Smooth muscle cell of the brain vasculature (primary cell): ENCODE measurements at places on chromosomes 1 and 21.

DNA sequence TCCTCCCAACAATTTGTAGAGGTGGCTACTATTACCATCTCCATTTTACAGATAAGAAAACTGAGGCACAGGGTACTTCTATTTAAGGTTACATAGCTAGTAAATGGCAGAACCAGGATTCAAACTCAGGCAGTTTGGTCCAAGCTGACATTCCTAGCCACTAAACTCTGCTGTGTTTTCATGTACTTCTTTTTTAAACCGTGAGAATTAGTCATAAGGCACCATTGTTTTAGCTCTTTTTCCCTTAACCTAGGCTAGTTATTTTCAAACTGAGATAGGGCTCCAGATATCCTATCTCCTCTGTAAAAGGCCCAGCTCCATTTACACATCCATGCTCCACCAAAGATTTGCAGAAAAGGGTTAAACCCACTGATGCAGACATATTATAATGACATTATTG is 92.9 kb downstream of the PTPN14 start:
- no peak for DNase-seq

- no peak for DNase-seq
Measured at GRCh38 chr1:30684881-30685795, 38.2 kb downstream of the MATN1 start.

GRCh38 chr1:91755702-91756287 is 130.2 kb downstream of the TGFBR3 start:
- DNase-seq: no peak

DNA sequence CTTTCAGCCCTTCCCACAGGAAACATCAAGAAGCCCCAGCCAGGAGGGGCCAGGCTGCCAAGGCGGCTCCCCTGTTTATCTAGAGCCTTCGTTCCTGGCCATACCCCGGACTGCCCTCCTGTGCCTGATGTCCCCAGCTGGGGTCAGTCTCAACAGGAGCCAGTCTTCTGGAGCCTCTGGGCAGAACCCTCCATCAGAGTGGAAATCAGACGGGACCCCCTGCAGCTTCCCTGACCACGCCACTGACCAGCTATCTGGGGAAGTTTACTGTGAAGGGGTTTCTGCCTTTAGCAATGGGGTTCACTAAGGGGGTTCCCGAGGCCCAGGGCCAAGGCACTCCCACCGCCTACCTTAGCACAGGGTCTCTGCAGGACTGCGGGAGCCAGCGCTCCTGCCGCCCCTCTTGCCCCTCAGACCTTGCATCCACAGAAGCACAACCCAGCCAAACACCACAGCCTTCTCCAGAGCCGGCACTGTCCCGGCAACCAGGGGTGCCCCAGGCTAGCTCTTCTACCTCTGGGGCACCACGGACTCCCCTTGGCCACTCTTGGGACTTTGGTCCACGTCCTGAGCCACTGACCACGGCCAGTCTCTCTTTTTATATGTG is 3.5 kb upstream of the MTFR1L start:
- no peak for DNase-seq

- peak; percentile 12 for DNase-seq
Measured at GRCh38 chr1:193270996-193271395, 84.6 kb upstream of the B3GALT2 start.

- no peak for DNase-seq
Measured at GRCh38 chr21:33561373-33561772, 18.5 kb downstream of the SON start.

- no peak for DNase-seq
Measured at GRCh38 chr1:111212634-111213335, 12.3 kb upstream of the DENND2D start.

DNA sequence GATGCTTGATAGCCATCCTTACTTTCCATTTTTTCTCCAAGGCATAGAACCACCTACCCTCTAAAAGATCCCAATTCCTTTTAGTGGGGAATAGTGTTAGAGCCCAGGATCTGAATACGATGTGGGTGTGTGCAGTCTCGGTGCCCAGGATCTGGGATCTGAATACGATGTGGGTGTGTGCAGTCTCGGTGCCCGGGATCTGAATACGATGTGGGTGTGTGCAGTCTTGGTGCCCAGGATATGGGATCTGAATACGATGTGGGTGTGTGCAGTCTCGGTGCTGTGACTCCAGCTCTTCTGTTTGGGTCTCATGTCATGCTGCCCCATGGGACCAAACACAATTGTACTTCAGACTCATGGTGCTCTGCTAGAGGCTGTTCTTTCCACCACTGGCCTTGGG is 265.5 kb downstream of the TRABD2B start:
- DNase-seq: no peak

DNA sequence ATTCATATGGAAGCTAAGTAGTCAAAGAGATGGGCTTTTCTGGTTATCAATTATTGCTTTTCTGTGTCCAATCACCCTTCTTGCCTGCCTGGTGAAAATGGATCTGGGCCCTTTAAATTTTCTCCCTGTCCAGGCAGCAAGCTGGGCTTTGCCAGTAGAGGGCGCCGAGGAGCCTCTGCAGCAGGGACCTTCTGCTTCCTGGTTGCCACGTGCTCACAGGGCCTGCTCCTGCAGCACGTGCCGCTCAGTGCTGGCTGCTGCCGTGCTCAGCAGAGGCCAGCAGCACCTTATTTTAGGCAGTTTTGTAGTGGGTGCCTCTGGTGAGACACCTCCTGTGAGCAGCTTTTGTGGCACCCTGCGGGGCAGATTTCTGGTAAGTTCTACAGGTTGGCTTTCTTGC is 4.0 kb downstream of the ACTL8 start:
- DNase-seq: no peak

- DNase-seq: peak; percentile 39
Measured at GRCh38 chr1:227437495-227438008, 119.3 kb upstream of the CDC42BPA start.

- no peak for DNase-seq
Measured at GRCh38 chr1:4657960-4658541, 3.6 kb downstream of the AJAP1 start.

GRCh38 chr21:45248893-45249381 is 38.8 kb downstream of the POFUT2 start:
- DNase-seq: no peak

DNA sequence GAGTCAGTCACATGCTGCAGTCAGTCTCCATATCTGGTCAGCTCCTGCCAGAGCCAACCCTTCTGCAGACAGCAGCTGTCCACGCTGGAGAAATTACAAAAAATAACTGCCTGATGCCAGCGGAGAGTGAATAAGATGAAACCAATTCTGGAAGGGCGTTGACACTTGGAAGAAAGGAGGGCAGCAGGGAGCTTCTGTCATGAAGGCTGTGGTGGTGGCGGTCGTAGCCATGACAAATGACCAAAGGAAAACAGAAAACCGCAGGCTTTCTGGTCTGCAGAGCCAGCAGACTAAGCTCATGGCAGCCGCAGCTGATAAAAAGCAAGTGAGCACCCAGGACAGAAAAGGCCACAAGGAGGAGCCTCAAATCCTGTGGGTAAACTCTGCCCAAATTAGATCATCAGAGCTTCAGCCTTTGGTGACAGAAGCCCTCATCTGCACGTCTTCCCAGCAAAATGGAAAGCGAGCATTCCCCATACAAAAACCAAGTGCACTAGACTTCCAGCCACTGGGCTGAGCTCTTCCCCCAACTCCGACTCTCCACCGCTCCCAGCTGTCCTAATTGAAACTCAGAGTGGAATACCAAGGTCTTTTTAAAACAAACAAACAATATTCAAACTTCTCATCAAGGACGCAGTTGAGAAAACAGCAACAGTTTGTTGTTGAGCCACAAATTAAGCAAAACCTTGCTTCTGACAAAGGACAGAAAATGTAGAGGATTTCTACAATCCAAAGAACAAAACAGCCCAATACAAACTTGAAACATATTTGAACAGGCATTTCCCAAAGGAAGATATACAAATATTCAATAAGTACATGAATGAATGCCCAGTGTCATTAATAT is 28.7 kb downstream of the RSPH1 start:
- DNase-seq: no peak

GRCh38 chr1:192878249-192878648 is 69.4 kb downstream of the RGS2 start:
- DNase-seq: no peak

DNA sequence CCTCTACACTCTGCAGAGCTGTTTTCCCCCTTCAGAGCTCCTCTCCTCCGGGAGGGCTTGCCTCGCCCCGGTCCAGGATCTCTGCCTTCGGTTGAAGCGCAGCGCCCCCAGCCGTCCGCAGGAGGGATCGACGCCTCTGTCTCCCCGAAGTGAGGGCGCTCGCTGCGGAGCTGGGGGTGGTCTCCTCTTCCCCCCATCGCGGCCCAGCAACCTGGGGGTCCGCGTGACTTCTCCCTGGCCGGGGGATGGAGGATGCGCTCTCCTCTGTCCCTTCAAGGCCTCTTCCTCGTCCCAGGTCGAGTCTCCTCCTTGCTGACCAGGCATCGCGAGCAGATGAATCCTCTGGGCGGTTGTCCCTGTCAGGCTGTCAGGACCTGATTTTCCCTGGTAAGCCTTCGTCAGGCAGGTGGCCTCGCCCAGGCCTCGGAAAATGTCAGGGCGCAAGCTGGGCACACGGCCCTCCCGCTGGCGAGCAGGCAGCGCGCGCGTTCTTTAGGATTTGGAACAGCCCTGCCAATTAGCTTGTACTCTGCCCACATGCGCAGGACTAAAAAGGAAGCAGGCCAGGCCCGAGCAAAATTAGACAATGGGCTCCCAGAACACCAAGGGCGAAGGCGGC is 90.5 kb downstream of the EDEM3 start:
- peak; percentile 32 for DNase-seq

GRCh38 chr1:94095744-94096469 is 25.0 kb downstream of the ABCA4 start:
- peak; percentile 47 for DNase-seq

DNA sequence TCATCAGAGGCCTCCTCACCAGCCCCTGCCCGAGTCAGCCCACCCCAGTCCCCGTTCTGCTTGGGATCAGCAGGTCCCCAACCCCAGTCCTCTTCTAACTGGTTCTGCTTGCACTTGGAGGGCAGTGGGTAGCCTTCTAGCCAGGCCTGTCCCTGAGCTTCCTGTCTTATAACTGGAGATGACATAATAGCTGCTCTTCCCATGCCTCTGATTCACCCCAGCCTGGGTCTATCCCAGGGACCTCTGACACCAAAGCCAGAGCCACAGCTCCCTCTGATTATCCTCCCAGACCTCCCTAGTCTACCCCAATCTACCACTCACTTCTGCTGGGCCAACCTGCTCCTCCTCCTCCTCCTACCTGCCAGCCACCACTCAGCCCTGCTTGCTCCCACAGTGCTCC is 31.4 kb downstream of the IQGAP3 start:
- DNase-seq: no peak

DNA sequence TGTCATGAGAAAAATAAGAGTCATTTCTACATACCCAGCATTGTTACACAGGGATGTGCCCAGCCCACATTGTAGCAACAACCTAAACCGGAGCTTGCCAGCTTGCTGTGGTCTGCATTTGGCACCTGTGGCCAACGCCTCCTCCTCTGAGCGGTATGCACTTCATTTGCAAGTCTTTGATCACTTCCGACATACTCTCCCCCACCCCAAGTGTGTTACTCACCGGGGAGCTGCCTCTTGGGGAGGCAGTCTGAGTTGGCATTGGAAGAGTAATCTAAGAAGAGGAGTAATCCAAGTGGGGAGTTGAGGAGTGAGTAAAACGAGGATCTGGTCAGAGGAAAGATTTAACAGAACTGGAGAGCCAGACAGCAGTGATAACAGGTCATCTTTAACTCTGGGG is 3.8 kb downstream of the BCL9 start:
- no peak for DNase-seq

DNA sequence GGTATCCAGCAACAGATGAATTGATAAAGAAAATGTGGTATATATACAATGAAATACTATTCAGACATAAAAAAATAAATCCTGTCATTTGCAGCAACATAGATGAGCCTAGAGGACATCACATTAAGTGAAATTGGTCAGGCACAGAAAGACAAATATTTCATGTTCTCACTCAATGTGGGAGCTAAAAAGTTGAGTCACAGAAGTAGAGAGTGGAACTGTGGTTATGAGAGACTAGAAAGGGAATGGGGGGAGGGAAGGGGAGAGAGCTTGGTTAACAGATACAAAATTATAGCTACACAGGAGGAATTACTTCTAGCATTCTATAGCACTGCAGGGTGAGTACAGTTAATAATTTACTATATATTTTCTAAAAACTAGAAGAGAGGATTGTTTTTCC is 37.1 kb upstream of the SERPINC1 start:
- no peak for DNase-seq

DNA sequence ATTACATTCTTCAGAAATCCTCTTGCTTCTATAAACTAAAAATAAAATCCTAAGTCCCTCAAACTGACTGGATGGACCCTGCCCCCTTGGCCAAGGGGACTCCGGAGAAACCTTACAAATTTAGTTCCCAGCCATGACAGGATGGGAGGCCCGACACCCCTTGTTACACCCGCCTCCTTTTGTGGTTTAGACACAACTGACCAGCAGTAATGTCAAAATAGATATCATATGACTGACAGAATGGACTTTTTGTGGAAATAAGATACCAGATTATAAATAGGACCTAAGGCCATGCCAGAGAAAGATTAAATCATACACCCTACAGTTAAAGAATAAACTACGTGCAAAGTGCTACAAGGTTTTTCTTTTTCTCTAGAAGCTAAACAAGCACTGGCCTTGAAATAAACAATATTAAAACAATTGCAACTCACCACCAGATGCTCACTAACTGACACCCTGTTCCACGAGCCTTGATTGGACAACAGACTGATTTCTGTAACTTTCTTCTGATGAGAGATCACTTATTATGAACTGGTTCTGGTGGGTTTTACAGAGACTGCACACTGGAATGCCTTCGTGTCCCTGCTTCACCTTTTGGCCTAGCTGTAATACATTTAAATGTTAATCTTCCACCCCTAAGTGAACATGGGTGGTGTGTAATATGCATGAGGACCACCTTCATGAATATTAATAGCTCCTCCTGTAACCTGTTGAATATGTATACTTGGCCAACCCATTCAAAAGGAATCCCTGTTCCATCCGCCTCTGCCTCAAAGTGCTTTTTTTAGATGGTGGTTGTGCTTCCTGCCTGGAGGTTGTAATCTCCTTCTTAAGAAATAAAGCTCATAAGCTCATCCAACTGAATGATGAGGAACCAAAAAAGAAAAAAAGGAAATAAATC is 99.6 kb downstream of the ODF2L start:
- DNase-seq: no peak

- DNase-seq: no peak
Measured at GRCh38 chr1:150543500-150544143, 5.6 kb upstream of the ADAMTSL4 start.

DNA sequence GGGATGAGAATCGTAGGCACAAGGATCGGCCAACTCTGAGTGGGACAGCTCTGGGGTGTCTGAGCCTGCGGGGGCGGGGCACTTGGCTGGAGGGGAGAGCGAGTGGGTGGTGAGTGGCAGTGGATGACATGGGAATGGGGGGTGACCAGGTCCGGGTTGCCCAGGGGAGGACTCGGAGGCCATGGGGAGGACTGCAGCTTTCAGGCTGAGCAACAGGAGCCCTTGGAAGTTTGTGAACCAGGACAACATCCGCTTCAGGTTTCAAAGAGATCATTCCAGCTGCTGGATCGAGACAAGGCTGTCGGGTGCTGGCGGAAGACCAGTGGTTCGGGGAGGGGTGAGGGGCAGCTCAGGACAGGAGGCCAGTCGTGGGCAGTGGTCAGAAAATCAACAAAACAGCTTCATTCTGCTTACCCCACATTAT is 124.4 kb upstream of the IRF2BP2 start:
- DNase-seq: no peak

GRCh38 chr1:108742253-108742652 is 4.2 kb upstream of the STXBP3 start:
- no peak for DNase-seq

- no peak for DNase-seq
Measured at GRCh38 chr1:247647864-247648263, 31.7 kb downstream of the OR13G1 start.

GRCh38 chr1:19344372-19344810 is 32.3 kb downstream of the SLC66A1 start:
- DNase-seq: no peak
